MM.1S (cell line): ENCODE measurements at places on chromosomes 2 and 18.

- H3K4me1 ChIP-seq: no peaks in the 10 kb centered on the region
- no peaks in the 10 kb centered on the region for H3K36me3 ChIP-seq
- no peak overlapping the region for H3K27ac ChIP-seq
- no peak for DNase-seq
Measured at GRCh38 chr2:15674637-15675455, 83.2 kb downstream of the DDX1 start.

- DNase-seq: no peak
- H3K4me3 ChIP-seq: no peak overlapping the region
- H3K4me1 ChIP-seq: peaks cover 11% of the 10 kb centered on the region
- H3K36me3 ChIP-seq: no peaks in the 10 kb centered on the region
- no peaks in the 10 kb centered on the region for H3K27me3 ChIP-seq
- H3K27ac ChIP-seq: no peak overlapping the region
Measured at GRCh38 chr2:3465844-3466481, 53.4 kb downstream of the ADI1 start.

DNA sequence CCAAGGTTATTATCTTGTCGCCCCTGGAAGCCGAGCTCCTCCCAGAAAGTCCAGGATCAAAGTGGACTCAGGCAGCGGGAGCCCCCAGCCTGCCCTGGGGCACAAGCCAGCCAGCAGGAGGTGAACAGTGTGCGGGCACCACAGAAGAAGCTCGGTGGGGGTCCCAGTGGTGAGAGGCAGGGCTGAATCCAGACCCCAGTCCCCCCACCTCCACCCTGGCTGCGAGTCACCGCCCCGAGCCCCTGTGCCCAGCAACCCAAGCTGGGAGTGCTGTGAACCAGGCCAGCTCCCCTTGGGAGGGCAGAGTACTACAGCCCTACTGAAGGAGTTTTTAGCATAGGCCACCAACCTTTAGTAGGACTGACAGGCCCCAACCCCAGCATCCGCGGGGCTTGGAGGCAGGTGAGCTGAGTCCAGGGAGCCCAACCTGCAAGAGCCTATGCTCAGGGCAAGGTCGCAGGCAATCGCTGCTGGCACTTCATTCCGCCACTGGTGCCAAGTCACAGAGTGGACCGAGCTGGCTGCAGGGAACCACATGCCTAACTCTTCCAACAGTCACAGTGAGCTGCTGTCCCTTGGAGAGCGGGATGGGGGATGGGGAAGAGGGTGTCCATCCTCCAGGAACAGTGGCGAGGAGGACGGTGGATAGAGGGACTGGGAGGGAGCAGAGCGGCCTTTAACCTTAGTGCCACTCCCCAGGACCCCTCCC, 3.0 kb downstream of the PIEZO2 start:
- no peak for DNase-seq
- no peak overlapping the region for H3K4me3 ChIP-seq

DNA sequence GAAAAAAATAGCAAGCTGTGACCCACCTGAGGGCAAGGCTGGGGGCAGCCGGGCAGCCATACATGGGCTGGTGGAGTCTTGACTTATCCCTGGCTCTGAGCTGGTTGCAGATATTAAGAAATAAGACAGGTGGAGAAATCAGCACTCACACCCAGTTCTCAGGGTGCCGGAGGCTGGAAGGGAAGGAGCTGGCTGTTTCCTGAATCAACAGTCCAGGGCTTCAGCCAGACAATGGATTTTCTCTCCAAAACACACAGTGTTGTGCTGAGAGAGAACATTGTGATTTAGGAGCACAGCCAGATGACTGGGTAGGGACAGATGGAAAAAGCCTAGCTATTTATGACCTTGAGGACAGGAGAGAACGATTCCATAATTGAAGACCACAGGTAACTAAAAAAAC, 208.8 kb downstream of the LDLRAD4 start:
- no peak overlapping the region for H3K4me3 ChIP-seq
- H3K4me1 ChIP-seq: no peaks in the 10 kb centered on the region
- no peak for DNase-seq

DNA sequence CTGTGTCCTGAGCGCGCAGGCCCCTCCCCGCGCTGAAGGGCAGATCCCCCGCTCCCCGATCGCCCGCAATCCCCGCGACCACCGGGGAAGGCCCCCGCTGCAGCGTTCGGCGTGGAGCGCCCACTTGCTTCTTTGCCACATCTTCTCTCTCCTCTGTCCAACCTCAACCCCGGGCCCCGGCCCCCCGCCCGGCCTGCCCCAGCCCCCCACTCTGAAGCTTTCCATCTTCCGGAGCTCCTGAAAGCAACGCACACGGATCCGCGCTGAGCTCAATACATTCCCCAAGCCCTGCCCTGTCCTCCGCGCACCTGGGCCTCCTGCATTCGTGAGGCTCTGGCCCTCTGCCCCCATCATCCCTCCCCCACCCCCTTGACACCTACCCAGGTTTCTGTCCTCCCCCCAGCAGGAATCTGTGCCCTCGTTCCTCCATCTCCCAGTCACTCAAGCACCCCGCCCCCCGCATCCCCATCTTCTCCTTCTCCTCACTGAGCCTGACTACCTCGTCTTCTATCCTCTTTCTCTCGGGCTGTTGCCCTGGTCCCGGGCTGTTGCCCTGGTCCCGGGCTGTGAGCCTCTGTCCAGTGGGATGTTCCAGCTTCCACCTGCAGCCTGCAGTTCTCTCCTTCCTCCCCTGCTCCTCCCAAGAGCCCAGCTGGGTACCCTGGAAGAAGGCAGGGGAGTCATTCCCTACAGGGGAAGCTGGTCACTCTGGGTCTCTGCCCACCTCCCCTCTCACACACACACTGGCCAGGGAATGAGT, 7.8 kb downstream of the SPEG start:
- no peaks in the 10 kb centered on the region for H3K36me3 ChIP-seq
- peaks cover 78% of the 10 kb centered on the region for H3K27me3 ChIP-seq
- no peak overlapping the region for H3K27ac ChIP-seq
- H3K4me1 ChIP-seq: no peaks in the 10 kb centered on the region
- no peak for DNase-seq
- no peak overlapping the region for H3K4me3 ChIP-seq

- H3K4me3 ChIP-seq: no peak overlapping the region
- no peaks in the 10 kb centered on the region for H3K27me3 ChIP-seq
- no peak overlapping the region for H3K27ac ChIP-seq
- DNase-seq: no peak
- H3K36me3 ChIP-seq: no peaks in the 10 kb centered on the region
Measured at GRCh38 chr2:81505586-81505985, 1201.0 kb upstream of the LRRTM1 start.

GRCh38 chr2:98359986-98360385, 13.7 kb downstream of the CNGA3 start:
- H3K36me3 ChIP-seq: no peaks in the 10 kb centered on the region
- H3K27ac ChIP-seq: no peak overlapping the region
- no peak overlapping the region for H3K4me3 ChIP-seq
- H3K27me3 ChIP-seq: no peaks in the 10 kb centered on the region
